CD4-positive, alpha-beta T cell treated with Interleukin-4 for 4 hours (primary cell): ENCODE measurements at places on chromosomes 16 and 17.

DNA sequence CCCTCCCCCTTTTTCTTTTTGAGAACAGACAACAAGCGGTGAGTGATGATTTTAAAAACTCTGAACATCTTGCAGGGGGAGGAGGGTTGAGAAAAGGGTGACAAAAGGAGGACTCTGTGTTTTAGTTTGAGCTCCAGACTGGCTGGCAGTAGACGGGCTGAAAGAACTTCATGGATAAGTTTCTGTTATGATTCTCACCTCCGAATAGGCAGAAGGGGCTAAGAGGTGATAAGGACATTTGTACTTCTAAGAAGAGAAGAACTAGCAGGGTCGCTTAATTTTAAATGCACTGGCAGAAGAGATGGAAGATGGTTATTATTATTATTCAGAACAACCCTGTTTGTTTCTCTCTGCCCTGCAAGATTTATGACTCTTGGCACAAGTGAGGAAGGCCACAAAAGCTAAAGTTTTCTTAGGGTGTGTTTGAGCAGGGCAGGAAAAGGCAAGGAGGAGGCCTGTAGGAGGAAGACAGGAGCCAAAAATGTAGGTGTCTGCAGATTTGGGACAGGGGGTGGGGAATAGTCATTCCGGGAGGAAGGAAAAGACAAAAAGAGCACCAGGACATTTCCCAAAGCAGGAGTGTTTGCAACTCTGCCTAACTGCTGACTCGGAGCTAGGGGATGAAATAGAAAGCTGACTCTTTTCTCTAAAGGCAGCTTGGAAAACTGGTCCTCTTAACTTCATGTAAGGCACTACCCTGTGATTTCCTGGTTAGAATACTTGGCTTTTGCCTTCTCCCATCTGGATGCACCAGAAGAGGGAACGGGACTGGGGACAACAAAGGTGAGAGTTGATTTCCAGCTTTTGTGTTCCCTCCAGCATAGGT lies 11.9 kb upstream of the HOXB2 start:
- no peak for DNase-seq

DNA sequence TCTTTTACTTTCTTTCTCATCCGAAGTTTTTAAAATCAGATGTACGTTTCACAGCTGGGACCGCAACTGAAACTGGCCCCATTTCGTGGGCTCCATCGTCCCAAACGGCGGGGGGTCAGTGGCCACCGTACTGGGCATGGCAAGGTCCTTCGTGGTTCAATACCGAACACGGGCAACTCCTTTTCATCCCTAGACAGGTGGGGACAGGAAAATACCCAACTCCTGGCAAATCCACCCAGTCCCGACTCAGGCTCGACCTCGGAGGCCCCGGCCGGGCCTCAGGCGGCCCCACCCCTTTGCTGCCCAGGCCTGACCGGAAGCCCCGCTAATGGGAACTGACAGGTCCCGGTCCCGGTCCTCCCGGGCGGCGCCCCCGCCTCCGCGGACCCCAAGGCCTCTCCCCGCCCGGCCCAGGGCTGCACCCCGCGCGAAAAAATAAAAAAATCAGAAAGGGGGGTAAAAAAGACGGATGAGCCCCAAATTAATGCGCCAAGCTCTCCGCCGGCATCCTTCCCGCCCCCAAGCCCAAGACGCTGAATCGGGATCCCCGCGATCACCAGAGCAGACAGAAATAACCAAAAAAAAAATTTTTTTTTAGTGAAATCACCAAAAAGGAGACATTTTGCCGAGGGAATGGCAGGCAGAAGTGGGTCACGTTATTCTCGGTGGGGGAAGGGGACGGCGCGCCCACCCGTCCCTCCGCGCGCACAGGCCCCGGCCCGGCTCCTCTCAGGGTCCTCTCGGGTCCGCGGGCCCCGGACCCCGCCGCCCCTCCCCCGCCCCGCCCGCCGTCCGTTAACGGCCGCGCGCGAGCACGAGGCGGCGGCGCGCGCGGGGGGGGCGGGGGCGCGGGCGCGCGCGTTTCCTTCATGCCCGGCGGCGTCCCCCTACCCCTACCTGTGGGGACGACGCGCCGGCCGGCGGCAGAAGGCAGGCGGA lies 562 bp downstream of the ZC3H7A start:
- DNase-seq: no peak

GRCh38 chr17:74803971-74804370 lies 27.8 kb upstream of the NAT9 start:
- no peak for DNase-seq

DNA sequence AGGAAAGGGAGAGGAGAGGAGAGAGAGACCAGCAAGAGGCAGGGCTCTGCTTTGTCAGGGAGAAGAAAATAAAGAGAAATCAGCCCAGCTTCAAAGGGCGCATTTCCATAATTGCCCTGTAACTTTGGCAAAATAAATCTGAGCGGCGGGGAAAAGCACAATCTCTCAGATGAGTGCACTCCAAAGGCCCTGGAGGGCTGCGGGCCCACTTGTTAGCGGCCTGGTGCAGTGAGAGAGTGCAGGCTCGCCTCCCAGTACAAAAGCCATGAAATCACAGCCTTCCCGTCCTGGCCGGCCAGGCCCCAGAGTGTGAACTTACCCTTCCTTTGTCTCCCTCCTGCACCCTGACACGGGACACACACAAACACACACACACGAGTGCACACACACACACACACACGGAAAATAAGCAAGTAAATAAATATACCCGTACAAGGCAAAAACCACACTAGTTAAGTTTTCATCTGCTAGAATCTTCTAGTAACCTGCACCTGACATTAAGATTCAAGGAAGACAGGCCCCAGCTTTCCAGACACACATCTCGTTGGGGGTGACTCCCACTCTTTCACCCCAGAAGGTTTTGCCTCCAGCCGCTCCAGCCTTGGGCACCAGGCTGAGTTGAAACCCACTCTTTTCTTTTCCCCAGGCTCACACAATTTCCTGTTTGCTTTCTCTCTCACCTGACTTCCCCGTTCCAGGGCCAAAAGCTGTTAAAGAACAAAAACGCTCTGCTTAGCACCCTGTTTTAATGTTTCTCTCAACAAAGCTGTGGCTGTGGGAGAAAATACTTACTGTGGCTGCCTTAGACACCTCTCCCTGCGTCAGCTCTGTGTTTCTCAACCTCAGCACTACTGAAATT lies 8.5 kb downstream of the IRX3 start:
- DNase-seq: no peak

- no peak for DNase-seq
These were observed 163.5 kb upstream of the DYNLRB2 start for GRCh38 chr16:80377096-80377956.

DNA sequence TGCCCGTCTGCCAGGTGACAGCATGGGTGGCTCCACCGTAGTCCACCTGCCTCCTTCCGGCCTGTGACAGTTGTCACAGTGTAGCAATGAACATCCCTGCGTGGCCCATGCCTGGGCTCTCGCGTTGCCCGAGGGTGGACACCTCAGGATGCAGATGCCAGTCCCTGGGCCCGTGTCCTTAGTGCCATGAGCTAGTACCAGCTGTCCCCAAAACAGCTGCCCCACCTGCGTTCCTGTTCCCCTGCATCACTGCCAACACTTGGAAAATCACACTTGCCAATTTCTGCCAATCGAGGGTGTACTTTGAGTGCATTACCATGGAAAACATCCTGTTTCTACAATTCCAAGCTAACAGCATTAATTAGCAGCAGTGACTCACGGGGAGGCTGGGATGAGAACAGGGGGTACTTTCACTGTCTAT lies 9.0 kb upstream of the C16orf95 start:
- DNase-seq: no peak

- peak; percentile 86 for DNase-seq
These were observed 1.5 kb downstream of the TNFRSF12A start for GRCh38 chr16:3021449-3022207.

- DNase-seq: no peak
These were observed 90.7 kb downstream of the TIMM22 start for GRCh38 chr17:1087381-1088241.

DNA sequence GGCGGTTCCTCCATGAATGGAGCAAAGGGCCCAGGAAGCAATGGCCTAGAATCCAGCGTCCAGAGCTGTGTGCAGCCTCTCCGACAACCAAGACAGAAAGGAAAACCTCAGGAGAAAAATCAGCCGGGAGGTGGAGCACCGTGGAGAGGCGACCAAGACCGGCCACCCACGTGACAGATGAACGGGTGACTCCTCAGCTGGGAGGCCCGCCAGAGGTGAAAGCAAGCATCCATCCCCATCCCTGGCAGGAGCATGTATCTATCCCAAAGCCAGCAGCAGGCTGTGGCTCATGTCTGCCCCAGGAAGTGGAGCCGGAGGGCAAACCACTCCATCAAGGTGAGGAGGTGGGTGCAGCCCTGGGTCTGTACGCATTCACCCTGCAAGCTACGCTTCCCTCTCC lies 52.1 kb downstream of the FOXL1 start:
- no peak for DNase-seq

- DNase-seq: peak; percentile 86
These were observed 37.8 kb downstream of the ITGAE start for GRCh38 chr17:3762922-3763776.

DNA sequence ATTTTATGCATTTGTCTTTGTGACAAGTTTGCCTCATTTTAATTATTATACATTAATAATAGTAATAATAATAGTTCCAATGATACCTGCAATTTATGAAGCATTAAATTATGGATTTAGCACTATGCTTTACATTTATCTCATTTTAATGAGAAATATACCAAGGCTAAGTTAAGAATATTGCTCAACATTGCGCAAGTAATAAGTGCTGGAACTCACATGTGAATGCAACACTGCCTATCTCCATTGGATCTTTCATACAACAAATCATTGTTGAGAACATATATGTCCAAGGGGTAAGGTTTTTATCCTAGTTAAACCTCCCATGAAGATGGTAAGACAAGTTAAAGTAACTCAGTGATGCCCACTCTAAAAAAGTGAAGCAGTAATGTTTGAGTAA lies 703.7 kb upstream of the SOX9 start:
- no peak for DNase-seq

DNA sequence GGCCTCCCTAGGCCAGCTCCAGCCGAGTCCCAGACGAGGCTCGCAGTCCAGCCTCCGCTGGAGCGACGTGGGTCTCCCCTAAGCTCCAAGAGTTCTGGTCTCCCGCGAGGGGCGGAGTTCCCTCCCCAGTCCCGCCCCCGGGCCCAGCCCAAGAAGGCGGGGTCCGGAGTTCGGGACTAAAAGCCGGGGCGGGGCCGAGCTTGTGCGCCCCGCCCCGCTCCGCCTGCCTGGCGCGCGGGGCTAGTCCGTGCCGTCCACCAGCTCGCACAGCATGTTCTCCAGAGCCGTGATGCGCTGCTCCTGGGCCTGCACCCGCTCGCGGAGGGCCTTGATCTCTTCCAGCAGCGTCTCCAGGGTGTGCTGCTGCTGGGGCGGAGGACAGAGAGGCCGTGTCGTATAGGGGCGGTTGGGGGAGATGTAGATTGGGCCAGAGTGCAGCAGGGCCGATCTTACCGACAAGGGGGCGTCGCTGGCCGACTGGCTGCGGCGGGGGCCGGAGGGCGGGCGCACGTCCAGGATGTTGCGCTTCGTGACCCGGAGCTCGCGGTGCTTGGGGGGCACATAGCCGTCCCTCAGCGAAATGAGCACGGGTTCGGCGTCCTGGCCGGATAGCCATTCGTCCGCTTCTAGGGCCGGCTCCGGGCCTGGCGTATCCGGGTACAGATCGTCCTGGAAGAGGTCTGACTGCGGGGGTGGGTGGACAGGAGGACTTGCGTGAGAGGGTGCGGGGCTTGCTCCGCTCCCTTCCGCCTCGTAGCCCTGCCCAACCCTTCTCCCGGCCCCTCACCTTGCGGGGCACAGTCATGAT lies 7.0 kb downstream of the CORO6 start:
- peak; percentile 78 for DNase-seq

- no peak for DNase-seq
These were observed 31.9 kb upstream of the CPHXL start for GRCh38 chr16:75758215-75758614.

- no peak for DNase-seq
These were observed 32.6 kb downstream of the CNTNAP4 start for GRCh38 chr16:76309639-76310335.

DNA sequence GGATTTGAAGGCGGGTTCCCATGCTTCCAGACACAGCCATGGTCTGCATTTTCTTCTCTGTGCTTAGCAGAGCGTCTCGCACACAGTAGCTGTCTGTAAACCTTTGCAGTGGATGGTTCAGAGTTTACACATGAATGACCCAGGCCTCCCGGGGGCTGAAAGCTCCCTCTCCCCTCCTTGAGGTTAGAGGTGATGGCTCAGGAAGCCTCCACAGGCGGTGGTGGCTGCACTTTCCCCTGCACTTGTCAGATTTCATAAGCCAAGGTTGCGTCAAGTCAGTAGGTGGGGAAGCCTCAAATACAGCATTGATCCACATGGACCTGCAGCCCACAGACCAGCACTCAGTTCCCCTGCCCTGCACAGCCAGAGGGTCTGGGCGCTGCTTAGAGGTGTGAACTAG lies 211.9 kb downstream of the KATNIP start:
- no peak for DNase-seq

GRCh38 chr16:50842589-50842988 lies 100.7 kb downstream of the CYLD start:
- DNase-seq: no peak

DNA sequence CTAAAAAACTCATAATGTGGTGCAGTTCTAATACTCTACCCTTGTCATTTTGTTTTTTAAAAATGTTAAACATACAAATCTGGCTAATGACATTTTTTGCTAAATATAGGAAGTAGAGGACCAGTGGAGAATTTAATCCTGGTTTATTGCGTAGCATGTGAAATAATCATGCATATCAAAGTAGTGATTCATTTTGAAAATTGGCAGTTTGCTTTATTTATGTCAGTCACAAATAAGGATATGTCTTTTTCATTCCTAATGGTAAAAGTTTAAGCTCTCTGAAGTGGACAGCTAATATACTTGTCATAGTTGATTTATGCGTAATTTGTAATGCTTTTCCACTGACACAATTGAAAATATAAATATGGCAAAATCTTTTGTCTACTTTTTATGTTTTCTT lies 224.2 kb downstream of the BCAS3 start:
- no peak for DNase-seq
